ENCODE measurements at places on chromosomes 2 and 18. TPM values are rescaled to one million over a fixed set of nuclear protein-coding genes. Genes with fewer than 3 reads are reported as not detected.

DNA sequence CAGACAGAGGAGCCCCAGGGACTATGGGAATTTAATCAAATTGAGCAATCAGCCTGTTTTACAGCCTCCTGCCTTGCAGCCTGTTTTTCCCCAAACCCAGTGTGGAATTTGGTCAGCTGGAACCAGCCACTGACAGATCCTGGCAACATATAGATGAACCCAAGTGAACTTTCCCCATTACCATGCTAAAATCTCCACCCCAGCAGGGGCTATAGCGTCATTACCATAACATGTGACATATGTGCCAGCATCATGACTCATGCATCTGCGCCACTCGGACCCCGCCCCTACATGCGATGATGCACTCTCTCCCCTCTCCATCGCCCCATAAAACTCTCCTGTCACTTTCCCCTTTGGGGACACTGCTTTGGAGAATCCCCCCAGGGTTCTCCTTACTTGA is 17.3 kb upstream of the FEZ2 start:
- DNase-seq, result no peak

GRCh38 chr18:24270937-24271380 is 126.7 kb downstream of the OSBPL1A start:
- no peak for DNase-seq

Gene MYCN
- 3.7 TPM for total RNA-seq

DNA sequence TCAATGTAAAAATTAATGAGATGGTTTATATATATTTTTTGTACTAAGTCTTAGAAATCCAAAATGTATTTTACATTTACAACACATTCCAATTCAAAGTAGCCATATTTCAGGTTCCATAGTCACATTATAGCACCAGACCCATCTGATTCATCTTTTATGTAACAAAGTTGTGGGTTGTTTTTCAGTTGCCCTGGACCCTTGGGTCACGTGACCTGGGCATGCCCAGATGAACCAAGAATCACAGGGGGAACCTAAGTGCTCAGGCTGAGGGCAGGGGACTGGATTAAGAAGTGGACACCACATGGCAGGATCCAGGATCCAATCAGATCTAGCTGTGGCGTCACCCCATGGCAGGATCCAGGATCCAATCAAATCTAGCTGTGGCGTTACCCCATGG is 44.9 kb upstream of the NDUFV2 start:
- DNase-seq, result no peak

GRCh38 chr2:1675633-1676032 is 68.7 kb downstream of the PXDN start:
- DNase-seq, result no peak

DNA sequence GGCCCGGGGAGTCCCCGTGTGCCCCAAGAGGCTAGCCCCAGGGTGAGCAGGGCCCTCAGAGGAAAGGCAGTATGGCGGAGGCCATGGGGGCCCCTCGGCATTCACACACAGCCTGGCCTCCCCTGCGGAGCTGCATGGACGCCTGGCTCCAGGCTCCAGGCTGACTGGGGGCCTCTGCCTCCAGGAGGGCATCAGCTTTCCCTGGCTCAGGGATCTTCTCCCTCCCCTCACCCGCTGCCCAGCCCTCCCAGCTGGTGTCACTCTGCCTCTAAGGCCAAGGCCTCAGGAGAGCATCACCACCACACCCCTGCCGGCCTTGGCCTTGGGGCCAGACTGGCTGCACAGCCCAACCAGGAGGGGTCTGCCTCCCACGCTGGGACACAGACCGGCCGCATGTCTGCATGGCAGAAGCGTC is 16.9 kb upstream of the FAHD2A start:
- no peak for DNase-seq
